ENCODE measurements at places on chromosomes 1 and 21.

DNA sequence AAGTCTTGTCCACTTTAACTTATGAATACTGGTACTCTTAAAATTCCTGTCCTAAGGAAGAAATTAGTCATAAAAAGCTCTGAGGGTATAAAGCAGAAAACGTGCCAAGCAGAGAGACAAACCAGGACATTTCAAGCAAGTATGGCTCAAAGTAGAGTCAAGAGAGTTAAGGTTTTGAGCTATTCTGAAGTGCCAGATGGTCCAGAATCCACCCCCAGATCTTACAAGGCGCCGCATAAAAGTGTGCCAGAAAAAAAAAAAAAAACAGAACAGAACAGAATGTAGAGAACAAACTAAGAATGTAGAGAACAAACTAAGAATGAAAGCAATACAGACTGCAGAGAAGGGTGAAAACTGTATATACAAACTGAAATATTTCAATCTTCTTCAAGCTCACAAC is 12.5 kb downstream of the EPS15 start:
- no peak for DNase-seq

DNA sequence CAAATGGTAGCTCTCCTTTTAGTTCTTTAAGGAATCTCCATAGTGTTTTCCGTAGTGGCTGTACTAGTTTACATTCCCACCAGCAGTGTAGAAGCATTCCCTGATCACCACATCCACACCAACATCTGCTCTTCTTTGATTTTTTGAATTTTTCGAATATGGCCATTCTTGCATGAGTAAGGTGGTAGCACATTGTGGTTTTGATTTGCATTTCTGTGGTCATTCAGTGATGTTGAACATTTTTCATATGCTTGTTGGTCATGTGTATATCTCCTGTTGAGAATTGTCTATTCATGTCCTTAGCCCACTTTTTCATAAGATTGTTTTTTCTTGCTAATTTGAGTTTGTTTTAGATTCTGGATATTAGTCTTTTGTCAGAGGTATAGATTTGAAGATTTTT is 84.6 kb upstream of the B3GALT2 start:
- no peak for DNase-seq

DNA sequence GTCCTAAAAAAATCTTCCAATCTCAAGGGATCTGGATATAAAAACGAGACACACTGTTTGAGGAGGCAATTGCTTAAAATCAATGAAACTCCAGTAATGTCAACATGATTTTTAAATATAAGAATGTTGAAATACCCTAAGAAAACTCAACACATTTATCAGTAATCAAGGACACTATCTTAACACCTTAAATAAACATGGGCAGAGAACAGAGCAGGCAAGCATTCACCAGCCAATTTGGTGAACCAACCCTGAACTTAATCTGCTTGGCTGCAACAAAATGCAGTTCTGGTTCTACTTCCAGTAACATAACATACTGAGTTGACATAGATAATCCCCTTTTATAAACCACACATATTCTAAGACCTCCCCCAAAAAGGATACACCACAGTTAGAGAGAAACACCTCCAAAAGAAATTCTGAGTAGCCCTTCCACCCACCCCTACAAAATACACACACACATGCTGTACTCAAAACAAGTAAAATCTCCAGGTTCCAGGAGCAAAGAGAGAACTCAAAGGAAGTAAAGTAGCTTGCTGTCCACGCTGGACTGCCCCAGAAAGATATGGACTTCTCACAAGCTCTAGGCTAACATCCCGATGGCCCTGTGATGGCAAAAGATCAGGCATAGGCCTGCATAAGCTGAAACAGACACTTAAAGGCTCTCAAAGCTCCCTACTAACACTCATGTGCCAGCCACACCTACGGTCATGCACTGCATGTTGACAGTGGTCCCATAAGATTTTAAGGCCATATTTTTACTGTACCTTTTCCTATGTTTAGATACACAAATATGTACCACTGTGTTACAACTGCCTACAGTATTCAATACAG is 30.5 kb downstream of the TP53BP2 start:
- DNase-seq = no peak

DNA sequence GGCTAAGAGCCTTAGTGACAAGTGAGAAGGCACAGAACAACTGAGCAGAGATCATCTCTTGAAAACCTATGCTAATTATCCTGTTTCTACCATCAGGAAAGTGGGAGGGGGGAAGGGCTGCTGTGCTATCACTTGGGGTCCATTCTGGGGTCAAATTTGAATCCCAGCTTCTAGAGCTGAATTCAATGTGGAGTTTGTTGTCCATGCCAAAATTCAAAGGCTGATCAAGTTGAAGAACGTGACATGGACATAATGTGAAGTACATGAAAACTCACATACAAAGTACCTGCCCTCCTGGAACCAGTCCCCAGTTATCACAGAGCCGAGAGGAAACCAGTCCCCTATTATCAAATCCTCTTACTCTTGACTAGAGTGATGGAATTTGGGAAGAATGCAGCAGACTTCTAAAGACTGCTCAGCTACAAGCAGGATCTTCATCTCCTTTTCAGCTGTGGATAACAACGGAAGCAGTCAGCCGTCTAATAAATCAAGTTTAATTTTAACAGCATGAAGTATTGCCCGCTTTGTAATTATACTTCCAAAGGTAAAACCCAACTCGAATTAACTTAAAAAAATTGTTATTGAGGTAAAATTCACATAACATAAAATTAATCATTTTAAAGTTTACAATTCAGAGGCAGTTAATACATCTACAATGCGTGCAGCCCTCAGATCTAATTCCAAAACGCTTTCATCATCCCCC is 78.3 kb downstream of the SLC45A1 start:
- no peak for DNase-seq

DNA sequence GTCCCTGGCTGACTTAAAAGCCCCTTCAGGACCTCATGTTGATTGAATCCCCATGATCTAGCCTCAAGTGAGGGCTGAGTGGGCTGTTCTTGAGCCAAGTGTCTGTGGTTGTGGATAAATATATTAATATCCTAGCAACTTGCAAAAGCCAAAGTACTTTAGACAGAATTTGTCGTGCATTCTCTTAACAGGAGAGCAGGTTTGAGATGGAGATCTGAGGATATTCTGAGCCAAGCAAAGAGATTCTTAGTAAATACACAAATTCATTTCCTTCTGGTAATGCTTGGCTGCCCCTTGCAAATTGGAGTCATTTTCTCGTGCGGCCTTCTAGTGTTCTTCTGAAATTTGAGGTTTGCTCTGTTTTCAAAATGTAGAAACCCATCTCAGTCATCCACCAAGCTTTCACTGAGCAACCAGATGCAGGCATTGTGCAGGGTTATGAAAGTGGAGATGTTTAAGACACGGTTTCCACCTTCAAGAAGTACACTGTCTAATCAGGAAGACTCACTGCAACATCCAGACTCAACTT is 242.1 kb upstream of the JUN start:
- peak; percentile 45 for DNase-seq

- no peak for DNase-seq
Observed at GRCh38 chr1:70222716-70223235, 1.6 kb downstream of the SRSF11 start.

- DNase-seq = no peak
Observed at GRCh38 chr1:151175041-151175741, 590 bp downstream of the TMOD4 start.

GRCh38 chr1:175367039-175367758 is 174.6 kb upstream of the KIAA0040 start:
- no peak for DNase-seq

DNA sequence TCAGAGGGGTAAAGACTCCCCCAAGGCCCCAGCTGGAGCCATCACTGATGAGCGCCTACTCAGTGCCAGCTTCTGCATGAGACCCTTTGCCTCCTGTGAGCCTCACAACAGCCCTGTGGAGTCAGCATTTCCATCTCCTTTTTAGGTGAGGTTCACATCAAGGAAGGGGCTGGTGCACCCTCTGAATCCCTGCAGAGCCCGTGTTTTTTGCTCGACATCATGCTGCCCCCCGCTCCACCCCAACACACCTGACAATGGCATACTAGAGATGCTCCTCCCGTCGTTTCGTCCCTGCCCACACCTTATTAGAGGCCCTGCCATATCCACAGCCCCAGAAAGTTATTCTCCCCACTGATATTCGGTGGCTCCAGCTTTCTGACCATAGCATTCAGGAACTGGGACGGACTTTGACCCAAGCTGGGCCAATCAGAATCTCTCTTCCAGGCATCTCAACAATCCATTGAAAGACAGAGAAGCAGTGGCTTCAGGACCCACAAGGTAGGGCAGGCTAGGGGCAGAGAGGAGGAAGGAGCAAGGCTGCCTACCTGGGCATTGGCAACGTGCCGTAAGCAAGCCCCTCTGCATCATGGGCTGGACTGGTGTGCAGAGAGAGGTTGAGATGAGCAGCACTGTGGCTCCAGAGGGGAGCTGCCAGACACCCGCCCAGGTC is 32.7 kb downstream of the EPHA10 start:
- DNase-seq = no peak

DNA sequence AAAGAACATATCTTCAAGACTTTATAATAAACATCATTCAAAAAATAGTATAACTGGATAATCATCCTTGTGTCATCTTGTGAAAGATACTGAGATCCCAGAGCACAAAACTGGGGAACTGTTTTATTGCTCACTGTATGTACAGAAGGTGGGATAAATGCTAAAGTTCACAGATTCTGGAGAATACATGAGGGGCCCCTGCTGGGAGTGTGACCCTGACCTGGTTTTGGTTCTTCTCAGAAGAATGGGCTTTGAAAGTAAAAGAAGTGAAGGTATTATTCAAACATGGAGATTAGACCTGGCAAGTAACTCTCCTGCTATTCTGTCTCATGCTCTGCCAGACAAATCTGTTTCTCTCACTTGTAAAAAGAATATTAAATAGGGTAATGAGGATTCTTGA is 14.5 kb downstream of the WDR26 start:
- no peak for DNase-seq

DNA sequence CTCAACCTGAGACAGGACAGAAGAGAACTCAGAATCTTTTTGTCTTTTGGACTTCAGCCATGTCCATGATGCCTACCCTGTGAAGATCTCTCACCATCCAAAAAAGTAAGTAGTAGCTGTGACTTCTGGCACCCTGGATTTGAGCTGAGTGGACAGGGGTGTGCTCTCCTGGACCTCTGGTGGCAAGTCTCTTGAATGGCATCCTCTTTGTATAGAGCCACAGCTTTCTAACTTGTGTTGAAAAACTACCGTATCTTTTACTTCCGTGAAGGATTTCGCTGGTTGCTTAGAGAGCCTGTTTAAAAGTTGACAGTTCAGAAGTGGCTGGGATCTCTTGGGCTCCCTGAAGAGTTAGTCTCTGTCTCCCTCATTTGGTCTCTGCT is 1.8 kb downstream of the MFN2 start:
- no peak for DNase-seq

DNA sequence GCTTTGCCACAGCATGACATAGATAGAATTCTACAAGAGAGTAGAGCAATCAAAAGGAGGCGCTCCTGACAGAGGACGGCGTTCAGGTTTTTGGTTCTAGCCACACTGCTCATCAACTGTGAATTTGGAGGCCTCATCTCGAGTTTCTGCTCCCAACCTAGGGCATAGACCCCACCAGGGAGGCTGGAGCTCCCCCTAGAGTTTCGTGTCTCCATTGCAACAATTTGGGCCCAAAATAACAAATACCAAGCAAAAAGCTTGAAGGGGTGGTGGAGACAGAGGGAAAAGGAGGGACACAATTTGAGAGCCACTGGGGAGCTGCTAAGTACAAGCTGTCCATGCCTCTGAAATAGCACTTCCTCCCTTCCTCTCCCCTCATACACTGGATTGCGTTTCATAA is 297.0 kb downstream of the GPATCH2 start:
- DNase-seq = no peak

GRCh38 chr1:220952961-220953643 is 73.9 kb downstream of the HLX start:
- DNase-seq = no peak

GRCh38 chr1:231806623-231807495 is 180.3 kb downstream of the DISC1 start:
- no peak for DNase-seq

- DNase-seq = no peak
Observed at GRCh38 chr1:205810448-205811157, 2.4 kb downstream of the SLC41A1 start.

GRCh38 chr21:33135925-33136324 is 66.0 kb downstream of the OLIG1 start:
- DNase-seq = no peak

GRCh38 chr1:168089979-168090337 is 46.8 kb downstream of the GPR161 start:
- DNase-seq = no peak

GRCh38 chr1:227450489-227450888 is 112.9 kb upstream of the ZNF678 start:
- no peak for DNase-seq

DNA sequence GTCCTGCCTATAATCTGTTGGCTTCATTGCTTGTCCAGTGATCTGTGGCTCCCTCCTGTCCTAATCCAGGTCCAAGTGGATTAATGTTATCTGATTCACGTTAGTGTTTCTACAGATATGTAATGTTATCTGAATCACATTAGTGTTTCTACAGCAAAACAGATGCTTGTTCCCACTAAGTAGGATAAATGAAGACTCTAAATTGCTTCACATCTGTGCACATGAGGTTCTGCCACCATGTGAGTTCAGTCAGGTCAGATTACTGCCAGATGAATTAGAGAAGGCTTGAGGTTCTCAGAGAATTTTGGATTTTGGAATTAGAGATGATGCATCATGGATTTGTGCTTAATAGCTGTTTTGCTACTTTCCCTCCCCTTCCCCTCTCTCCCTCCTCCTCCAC is 13.2 kb downstream of the DISC1 start:
- DNase-seq = no peak

DNA sequence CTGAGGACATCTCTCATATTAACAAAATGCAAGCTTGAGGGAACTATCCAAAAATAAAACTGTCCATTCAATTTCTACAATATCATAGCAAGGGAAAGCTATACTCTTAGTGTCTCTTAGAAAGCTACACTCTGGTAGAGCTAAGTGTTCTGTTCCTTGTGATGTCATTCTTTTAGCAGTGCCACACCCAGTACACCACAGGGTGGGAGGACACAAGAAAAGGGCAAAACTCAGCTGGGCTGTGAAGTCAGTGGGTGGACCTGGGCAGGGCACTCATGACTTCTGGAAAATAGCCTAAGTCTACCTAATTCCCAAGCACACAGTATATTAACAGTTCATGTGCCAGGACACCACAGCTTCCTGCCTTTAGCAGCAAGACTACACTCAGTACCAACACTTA is 42.2 kb upstream of the TNFSF4 start:
- DNase-seq = no peak

- no peak for DNase-seq
Observed at GRCh38 chr1:230382001-230382491, 44.1 kb downstream of the PGBD5 start.

GRCh38 chr1:204456826-204457442 is 37.7 kb downstream of the PIK3C2B start:
- no peak for DNase-seq

DNA sequence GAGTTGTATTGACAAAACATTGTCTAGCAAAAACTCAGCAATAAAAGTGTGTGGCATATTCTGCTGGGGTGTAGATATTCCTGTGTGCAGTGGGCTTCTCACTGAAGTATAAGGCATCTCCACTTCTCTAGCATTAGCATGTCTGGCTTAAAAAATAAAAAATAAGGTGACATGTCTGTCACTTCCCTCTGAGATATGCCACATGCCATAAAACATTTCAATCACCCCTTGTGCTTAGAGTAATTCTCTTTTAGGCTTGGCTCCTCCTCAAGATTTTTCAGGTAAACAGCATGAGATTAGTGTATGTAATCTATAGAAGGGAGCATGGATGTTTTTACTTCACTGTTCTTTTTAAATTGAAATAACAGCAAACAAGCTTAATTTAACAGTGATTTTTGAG is 194.4 kb upstream of the SNX7 start:
- no peak for DNase-seq

- DNase-seq = no peak
Observed at GRCh38 chr1:236206548-236206947, 64.2 kb downstream of the GPR137B start.

- DNase-seq = no peak
Observed at GRCh38 chr21:16243396-16243795, 513.6 kb downstream of the USP25 start.
